Stimulated activated CD8-positive, alpha-beta memory T cell treated with anti-CD3 and anti-CD28 coated beads, Interleukin-7, amount 100 ng/mL, for 1 hour (primary cell): ENCODE measurements at places on chromosomes 3 and 15.

DNA sequence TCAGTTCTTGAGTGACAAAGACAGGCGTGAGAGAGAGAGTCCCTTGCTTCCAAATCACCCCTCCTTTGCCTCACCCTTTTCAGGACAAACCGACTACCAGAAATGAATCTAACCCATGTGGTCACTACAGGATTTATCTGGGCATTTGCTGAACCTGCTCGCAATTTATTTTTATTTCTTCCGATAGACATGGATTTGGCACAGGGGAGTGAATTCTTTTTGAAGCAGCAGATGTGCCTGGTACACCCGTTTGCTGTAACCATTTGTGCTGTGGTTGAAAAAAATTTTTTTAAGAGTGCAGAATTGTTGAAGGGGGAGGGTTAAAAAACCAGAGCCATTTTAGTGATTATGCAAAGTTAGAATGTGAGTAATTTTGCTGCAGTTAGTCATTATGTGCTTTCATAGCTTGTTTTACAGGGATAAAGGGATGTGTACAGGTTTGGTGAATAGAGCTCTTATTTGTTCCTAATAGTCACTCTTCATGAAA lies 442.0 kb downstream of the LPP start:
- DNase-seq = no peak

DNA sequence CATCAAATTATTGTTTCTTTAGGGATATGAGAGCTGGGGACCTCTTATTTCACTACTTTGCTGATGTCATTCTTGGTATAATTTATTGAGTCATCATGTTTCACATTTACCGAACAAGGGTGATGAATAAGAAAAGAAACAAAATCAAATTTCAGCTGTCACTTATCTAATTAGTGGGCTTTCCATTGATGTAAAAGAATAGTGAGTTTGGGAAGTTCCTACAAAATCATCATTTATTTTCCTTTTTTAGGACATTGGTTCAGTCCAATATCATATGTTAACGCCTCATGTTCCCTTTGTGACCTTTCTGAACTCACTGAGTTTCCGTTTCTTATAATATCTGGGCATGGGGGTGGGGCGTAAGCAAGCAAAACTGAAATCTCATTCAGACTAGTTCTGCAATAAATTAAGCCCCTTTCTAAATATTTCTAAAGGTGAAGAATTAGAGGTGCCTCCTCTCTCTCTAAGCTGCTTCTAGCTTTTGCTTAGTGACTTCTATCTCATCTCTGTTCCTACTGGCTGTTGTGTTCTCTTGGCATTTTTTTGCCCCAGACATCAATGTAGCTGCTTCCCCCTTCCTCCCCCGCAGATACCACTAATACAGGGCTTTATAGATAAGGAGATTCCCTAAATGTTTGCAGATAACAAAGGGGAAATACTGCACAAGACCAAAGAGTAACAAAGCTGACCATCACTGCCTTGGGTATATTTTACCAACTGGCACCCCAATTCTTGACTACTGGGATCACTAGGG lies 238.0 kb upstream of the CTNNB1 start:
- DNase-seq = no peak

GRCh38 chr3:125011941-125012340 lies 43.9 kb downstream of the HEG1 start:
- no peak for DNase-seq

DNA sequence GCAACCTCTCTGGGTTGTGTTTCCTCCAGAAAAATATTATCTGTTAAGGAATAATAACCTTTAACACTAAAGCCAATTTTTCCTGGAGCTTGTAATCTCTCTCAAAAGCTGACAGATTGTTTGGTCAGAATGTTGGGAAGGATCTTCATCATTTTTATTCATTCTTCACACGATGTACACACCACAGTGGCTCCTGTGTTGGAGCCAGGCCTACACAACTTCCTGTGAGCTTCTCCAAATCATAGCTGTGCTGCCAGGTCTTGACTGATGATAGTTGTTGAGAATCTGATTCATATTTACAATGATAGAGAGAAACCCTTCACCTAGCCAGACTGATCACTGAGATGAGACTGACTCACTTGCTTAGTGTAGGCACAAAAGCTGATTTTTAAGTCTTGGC lies 151.0 kb upstream of the ROBO2 start:
- no peak for DNase-seq

- no peak for DNase-seq
Measured at GRCh38 chr3:129974833-129975704, 549 bp downstream of the TRH start.

- no peak for DNase-seq
Measured at GRCh38 chr15:64883997-64884511, 27.6 kb upstream of the ANKDD1A start.

DNA sequence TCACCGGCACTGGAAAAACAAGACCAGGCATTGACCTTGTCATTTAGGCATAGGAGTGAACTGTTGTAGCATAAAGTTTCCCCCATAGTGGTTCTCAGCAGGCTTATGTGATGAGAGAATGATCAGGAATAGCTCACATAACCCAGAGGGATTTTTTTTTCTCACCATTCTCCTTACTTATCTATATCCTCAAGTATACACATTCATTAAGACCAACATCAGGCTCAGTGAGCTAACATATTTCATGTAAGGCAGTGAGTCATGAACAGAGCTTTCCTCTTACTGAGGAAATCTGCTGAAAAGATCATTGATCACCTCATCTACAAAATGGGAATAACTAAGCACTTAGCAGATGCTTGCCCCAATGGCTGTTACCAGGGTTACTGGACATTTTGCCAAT lies 396.6 kb upstream of the TMCO5A start:
- DNase-seq = no peak

- no peak for DNase-seq
Measured at GRCh38 chr15:78033864-78034263, 43.6 kb downstream of the TBC1D2B start.

DNA sequence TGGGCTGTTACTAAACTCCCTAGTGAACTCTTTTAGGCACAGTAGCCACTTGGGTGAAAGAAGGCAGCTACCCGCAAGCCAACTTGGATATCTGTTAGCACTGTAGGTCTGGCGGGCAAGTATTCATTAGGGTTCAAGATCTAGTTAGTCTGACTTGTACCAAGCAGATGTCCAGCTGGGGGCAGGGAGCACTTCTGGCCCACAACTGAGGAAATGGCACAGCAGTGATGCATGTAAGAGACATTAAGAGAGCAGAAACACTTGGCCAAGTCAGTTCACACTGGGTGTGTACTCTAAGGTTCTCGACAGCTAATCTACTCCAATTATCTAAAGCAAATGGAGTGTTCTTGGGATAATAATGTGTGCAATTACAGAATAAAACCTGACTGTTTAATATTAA lies 131.7 kb downstream of the CTNNB1 start:
- DNase-seq = no peak

DNA sequence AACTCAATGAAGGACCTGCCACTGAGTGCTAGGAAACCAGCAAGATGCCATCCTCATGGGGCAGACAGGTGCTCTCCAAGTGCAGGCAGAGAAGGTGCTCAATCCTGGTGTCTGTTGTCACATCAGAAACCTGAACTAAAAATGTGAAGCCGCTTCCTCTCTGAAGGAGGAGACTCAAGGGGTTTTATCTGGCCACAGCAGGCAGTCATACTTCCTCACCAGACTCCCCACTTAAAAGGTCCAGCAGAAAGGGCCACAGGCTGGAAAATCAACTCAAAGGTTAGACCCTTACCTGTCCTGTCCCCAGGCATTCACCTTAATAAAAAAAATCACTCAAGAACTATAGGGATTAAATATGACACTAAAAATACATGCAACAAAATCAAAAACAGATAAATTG lies 4.8 kb downstream of the CCDC12 start:
- no peak for DNase-seq

DNA sequence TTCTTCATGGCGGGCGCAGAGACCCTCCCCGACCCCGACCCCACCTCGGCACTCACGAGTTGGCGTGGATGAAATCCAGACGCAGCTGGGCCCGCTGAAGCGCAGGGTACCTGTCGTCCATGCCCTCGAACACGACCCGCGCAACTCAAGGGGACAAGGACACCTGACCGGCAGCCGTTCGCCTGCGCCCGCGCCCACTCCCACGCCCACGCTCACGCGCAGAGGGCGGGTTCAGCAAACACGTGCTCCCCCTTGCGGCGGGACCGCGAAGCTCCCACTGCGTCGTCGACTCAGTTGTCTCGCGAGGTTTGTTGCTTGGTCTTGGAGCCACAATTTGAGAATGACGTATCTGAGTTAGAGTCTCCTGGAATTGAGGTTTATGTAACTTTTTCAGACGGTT lies at the start of gene MORC1:
Gene MORC1, minus strand, starts transcription at position 196 of the 400 bp plus-strand sequence. Its CDS starts 75 bp downstream, at position 121.
- no peak for DNase-seq

- DNase-seq = no peak
Measured at GRCh38 chr3:191362524-191363090, 32.3 kb upstream of the UTS2B start.

- no peak for DNase-seq
Measured at GRCh38 chr3:17411157-17411877, 331.1 kb downstream of the TBC1D5 start.

DNA sequence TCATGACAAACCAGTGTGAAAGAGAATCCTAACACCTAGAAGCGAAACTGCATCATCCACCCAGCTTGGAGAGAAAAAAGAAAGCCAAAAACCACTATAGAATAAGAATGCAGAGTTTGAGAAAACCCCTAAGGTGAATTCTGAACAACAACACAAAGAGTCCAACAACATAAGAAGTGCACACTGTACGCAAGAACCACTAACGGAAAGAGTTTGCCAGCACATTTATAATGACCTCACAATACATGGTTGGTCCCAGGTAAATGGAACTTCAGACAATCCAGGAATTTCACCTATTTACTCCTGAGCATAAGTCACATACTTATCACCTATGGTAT lies 128.3 kb upstream of the BHLHE40 start:
- no peak for DNase-seq

DNA sequence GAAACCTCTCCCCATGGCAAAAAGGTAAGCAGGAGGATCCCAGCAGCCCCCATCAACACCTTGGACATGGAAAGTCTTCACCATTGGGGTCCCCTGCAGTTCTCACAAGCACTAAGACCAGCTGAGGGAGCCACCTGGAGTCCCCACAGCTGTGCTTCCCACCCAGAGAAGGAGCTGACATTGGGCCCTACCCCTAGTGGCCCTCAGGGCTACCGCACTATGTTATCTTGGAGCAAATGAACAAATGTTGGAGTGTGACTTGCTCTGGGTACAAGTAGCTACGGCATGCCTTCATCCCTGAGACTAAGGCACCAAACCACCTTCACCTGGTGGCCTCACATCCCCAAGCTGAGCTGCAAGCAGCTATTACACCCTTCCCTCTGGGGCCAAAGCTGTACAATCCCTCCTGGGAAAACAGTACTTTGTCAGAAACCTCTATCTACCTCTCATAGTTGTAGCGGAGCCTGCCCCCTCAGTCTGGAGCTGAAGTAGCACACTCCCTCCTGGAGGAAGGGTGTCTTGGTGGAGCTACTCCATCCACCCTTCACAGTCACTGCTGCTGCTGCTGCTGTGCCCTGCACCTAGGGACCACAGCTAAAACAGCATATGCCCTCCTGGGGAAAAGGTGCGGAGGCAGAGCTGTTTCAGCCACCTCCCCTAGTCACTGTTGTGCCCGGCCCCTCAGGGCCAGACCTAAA lies 42.7 kb downstream of the SERP1 start:
- no peak for DNase-seq

DNA sequence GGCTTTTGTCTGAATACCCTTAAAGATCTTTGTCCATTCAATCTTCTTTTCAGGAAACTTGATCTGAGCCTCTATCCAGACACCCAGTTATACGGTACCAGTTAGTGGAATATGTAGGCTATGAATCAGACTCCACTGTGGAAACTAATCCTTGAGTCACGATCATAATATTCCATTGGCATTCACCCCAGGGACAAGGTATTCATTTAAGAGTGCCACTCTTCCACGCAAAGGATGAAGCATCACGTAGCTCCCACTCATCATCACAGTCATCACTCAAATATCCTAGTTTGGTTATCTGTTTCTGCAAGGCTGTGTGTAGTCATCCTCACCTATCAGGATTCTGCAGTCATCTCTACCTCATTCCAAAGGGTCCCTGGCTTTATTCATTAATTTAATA lies 85.6 kb downstream of the NEDD4 start:
- DNase-seq = no peak

DNA sequence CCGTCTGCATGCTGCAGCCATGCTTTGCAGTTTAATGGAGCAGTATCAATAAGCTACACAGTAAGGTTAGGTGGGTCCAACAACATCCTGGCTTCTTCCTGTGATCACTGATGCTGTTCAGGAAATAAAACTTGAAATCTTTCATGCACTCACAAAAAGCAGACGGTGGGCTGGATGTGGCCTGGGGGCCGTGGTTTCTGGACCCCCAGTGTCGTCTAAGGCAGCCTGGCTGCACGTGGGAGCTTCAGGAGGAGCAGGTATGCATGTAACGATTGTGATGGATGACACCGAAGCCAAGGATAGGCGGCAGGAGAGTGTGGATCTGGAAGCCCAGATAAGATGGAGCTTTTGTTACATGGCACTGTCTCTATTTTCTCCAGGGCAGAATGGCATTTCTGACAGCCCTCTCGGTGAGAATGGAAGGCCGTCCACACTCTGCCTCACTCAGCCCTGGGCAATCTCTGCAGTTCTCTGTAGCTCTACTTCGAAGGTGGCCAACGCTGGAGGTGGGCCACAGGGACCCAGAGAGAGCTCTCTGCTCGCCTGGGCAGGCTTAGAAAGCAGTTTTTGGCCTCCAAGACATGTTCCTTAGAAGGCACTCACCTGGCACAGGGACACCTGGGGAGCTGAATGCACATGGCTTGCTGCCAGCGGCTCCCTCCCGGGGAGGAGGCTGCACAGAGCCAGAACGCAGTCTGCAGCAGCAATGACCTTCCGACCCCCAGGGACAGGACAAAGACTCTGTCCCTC lies 46.4 kb upstream of the IQSEC1 start:
- DNase-seq = no peak

DNA sequence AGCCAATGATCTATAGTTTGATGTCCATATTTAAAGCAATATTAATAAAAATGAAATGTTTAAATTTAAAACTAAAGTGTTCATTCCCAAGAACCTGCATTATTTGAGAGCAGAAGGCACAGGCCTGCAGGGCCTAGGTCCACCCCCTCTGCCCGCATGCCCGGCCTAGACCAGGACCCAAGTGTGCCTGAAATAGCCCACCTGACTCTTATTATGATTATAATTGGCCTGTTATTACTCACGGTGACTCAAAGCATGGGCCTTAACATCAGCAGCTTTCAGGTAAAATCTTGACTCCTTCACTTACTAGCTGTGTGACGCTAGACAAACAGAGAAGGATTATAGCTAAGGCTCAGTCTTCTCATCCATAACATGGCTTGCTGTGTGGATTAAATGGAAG lies 128.8 kb downstream of the PLCL2 start:
- no peak for DNase-seq

DNA sequence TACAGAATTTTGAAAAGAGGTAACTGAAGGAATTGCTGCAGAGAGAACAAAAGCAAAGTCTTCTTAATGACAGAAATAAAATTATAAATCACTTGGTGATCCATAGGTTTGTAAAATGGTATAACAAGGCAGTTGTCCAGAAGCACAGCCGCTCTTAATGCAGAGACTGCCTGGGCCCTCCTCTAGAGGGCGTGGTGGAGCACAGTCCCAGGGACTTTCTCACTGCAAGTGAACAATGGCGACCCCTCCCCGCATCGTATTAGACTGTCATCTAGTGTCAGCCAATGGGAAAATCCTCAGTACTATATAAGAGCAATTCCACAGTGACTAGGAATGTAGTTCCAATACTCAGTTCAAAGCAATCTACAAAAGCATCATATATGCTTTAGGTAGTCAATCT lies 26.4 kb upstream of the ZBED2 start:
- no peak for DNase-seq

- DNase-seq = no peak
Measured at GRCh38 chr3:46423588-46423987, 16.5 kb downstream of the CCRL2 start.
